GM18507 (cell line): ENCODE measurements at places on chromosomes 5 and 9.

DNA sequence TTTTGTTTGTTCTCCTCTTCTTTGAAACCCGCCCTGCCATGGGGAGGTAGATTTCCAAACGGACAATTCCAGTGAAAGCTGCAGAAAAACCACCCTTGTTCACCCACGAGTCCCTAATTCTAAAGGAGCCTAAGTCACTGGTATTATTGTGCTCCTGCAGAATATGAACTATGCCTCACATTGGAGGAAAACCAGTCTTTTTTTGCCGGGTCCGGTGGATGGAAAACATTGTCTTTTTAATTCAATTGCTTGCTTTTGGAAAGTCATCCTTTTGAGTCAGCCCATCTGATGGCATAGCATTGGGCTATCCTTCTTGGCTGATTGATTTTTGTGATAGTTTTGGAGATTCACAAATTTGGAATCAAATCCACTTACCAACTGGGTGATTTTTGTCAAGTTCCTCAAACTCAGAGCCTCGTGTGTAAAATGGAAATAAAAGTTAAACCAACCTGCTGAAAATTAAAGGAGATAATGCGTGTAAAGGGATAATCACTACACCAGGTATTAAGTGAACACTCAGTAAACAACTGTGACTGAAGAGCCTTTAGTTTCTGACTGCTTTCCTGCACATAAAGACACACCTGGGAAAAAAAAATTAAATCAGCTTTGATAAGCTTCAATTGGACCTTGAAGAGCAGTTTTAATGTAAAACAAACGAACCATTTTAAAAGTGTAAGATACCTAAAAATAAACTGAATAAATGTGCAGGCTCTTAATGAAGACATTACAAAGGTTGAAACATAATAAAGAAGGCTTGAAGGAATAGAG, 780 bp upstream of the CCNJL start:
- no peak for DNase-seq

DNA sequence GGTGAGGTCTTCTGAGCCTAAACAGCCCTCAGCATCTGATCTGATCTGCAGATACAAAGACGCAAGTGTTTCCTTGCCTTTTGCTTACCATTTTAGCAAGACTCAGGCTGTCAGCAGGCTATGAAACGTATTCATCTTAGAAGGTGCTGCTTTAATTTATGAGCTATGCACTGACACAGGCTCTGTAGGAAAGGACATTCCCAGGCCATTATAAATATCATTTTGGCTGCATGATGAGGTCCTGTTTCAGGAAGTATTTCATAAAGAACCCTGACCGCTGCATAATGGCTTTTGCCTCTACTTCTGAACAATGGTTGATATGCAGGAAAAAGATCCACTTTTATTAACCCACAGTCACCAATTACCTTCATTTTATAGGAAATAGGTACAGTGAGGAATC, 98.4 kb upstream of the CAST start:
- no peak for DNase-seq

GRCh38 chr9:130672466-130672865, 8.1 kb downstream of the PRDM12 start:
- DNase-seq, result no peak

DNA sequence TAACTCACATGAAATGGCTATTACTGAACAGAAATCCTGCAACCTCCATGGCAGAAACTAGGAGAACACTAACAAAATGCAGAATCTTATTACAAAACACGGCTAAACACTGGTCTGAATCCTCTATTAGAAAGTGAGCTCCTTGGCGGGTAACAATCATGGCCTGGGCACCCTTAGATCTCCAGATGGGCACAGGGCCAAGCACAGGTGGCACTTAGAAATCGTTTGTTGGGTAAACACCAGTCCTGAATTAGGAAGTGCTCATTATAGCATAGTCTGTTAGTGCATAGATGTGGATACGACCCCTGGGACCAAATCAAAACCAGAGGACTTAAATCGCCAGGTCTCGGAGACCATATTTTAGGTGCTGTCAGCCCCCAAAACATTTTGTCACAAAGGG, 14.4 kb downstream of the VDAC1 start:
- DNase-seq, result no peak

GRCh38 chr5:99070822-99071221, 142.0 kb upstream of the CHD1 start:
- DNase-seq, result no peak

DNA sequence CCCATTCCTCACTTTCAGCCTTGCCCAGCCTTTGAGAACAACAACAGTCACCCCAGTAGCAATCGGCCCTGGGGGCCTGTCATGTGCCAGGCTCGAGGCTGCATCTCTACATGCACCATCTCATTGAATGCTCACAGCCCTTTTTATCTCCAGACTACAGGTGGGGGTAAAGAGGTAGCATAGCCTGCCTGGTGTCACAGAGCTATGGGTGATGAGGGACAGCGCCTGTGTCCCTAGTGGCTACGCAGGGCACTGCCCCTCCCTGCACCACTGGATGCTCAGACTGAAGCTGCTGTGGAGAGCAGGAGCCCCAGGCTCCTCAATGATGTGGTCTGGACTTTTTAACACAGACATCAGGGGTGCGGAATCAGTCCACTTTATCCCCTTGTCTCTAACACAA, 2.8 kb downstream of the CAMK2A start:
- no peak for DNase-seq

DNA sequence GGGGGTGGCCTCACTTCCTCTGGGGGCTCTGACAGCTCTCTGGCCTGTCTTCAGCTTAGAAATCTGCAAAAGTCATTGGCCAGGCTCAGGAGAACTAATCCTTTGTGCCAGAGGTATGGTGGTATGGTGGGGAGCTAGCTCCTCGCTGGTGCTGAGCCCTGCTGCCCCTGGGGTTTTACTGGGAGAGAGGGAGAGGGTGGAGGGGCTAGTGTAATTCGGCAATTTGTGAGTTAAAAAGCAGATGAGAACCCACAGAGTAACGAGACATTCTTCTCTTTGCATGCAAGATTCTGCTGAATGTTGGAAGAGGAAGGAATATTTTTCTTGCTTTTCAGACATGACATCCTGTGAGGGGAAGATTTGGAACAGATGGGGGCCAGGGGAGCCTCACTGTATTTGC, 65.5 kb upstream of the SPRY4 start:
- no peak for DNase-seq

GRCh38 chr5:34589832-34590231, 66.3 kb upstream of the RAI14 start:
- no peak for DNase-seq

- DNase-seq, result no peak
Measured at GRCh38 chr5:97037819-97038218, 101.9 kb downstream of the LNPEP start.

- no peak for DNase-seq
Measured at GRCh38 chr5:137730336-137730735, 5.6 kb downstream of the KLHL3 start.

DNA sequence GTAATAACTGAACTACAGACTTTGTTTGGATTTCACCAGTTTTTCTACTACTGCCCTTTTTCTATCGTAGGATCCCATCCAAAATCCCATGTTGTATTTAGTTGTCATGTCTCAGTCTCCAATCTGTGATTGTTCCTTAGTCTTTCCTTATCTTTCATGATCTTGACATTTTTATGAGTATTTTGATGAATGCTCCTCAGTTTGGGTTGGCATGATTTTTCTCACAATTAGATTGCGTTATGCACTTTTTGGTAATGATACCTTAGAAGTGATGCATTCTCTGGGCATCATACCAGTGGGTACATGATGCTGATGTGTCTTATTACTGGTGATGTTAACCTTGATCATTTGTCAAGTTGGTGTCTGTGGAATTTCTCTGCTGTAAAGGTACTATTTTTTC, 5.7 kb downstream of the SLC22A4 start:
- DNase-seq, result no peak

DNA sequence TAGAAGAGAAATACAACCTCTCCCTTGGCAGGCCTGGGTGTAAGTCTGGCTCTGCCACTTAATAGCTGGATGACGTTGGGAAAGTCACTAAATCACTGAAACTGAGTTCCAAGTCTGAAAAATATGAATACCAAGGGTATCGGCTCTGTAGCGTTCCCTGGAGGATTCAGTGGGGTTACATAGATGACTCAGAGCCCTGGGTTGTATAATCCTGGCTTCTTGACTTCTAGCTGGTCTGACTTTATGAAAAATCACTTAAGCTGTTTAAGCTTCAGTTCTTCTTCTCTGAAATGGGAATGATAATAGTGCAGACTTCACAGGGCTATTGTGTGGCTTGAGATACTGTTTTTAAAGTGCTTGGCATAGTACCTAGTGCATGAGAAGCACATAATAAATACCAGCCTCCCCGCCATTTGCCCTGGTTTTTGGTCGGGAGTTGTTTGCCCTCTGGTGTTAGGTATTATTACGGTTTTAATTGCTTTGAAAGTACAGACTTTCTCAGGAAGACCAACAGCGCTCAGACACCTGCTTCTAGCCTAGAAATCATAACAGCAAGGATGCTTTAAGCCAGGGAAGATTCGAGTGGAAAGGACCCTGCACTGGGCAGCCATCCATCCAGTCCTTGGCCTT, 43.0 kb downstream of the CYFIP2 start:
- DNase-seq, result no peak

- no peak for DNase-seq
Measured at GRCh38 chr5:126938466-126938865, 91.9 kb downstream of the MARCHF3 start.

GRCh38 chr9:22446950-22447617, 460 bp downstream of the DMRTA1 start:
- DNase-seq, result no peak

GRCh38 chr5:107112216-107112615, 558.5 kb downstream of the EFNA5 start:
- no peak for DNase-seq

DNA sequence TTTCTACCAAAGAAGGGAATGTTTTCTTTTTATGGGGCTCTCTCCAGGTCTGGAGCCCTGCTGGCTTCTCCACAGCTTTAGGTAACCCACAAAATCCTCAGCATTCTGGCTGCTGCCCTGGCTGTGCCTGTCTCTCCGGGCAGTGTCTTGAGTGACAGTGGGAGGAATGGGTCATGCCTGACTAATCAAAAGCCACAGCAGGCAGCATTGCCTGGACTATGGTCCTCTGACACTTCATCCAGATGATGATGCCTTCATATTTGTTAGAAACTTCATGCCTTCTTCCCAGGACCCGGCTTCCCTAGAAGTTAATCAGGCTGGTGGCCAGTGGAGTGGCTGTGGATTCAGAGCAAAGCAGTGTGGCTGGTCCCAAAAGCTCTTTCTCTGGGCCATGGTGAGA, 32.2 kb upstream of the TGFBI start:
- DNase-seq, result no peak

GRCh38 chr5:10634562-10634961, 70.7 kb downstream of the ANKRD33B start:
- DNase-seq, result no peak

DNA sequence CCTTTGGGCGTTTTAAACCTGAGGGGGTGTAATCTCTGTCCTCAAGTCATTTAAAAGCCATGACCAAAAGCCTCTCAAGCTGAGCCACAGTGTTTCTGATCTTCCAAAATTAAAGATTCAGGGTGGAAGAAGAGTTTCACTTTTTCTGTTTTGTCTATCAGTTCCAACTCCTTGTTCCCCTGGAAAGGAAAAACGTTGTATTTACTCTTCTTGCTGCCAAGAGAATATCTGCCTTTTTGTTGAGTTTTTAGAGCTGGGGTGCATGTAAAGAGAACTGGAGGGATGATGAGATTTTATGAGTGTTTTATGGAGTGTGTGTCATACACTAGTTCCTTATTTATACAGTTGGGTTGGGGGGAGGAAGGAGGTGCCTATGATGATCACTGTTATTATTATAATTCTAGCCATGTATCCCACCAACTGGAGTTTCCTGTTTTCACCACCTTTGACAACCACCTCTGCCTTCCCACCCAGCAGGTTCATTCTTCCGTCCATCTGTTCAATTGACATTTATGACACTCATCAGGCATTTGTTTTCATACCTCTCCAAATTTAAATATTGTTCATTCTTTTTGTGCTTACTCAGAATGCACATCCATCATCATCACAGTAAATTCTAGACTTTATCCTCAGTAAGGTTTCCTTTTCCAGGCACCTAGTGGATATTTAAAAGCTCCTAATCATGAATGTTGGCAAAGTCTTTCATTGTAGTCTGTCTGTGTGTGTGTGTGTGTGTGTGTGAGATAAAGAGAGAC, 97.9 kb upstream of the MPDZ start:
- no peak for DNase-seq

GRCh38 chr9:28941856-28942255, 1368.6 kb upstream of the C9orf72 start:
- no peak for DNase-seq

GRCh38 chr5:143446535-143447226, 43.2 kb upstream of the NR3C1 start:
- no peak for DNase-seq

DNA sequence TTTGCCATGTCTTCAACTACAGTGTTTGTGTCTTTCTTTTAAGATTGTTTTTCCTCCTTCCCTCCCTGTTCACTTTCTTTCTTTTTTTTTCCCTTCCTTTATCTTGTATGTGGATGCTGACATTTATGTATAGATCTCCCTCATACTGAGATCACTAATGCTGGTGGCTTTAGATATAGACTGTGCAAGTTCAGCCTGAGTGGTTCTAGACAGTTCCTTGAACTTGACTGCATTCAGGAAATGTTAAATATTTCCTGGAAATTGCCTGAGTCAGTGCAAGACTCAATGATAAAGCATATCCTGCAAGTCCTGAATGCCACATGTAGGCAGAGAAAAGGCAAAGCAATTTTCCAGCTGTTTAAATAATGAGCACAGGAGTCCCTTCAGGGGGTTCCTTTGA, 182.5 kb upstream of the NR3C1 start:
- DNase-seq, result no peak

- DNase-seq, result no peak
Measured at GRCh38 chr5:138610918-138611677, 35.9 kb upstream of the HSPA9 start.

DNA sequence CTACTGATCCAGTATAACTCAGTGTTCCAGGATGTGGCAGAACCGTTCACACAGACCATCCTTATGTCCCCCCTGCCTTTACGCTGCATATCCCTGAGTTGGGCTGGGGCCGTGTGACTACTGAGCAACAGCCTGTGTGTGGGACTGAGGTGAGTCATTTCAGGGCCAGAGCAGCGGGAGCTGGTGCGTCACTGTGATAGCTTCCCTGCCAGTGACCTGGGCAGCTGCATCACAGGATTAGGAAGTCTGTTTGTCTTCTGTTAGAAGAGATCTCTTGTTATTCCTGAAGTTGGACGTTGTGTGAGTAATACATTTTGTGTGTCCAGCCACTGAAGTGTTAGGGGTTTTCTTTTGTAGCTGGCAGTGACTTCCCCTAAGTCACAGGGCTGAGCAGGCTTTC, 35.6 kb downstream of the TPPP start:
- no peak for DNase-seq

GRCh38 chr9:21904371-21904770, 89.8 kb downstream of the CDKN2A start:
- DNase-seq, result no peak
